ENCODE measurements at places on chromosomes 3 and 15.

GRCh38 chr15:57927091-57927631 is 138.3 kb downstream of the ALDH1A2 start:
- DNase-seq: no peak

DNA sequence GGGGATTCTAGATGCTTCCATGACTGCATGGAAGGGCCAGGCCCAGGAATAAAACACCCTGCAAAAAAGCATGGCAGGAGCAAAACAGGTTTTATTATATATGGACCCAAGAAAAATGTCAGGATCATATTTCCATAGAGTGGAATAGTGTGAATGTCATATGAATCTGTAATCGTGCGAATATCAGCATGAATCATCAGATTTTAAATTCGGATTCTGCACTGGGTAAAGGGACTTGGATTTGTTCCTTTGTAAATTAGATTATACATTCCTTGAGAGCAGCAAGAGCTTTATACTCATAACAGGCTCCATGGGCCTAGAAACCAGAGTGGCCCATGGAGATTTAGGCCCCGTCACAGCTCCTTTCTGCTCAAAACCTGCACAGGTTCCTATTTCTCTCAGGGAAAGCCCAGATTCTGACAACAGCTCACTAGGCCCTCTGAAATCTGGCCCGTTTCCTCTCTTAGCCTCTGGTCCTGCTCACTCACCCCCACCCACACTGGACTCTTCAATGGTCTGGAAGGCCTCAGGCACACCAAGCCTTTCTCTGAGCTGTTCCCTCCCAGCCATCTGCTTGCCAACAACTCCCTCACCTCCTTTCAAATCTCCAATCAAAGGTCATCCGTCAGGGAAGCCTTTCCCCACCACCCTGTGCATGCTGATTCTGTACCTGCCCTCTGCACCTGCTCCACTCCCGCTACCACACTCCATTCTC is 76.0 kb downstream of the FEM1B start:
- no peak for DNase-seq

- no peak for DNase-seq
Observed at GRCh38 chr15:46956881-46957280, 760.4 kb upstream of the SEMA6D start.

- no peak for DNase-seq
Observed at GRCh38 chr3:11543948-11544387, 99.7 kb downstream of the VGLL4 start.

All from trophoblast cell (in vitro differentiated cells and primary cell).